Astrocyte of the spinal cord (primary cell): ENCODE measurements at places on chromosomes 16 and 17.
A peak's percentile ranks its signal among the peaks of the same experiment; 100 is the strongest.

DNA sequence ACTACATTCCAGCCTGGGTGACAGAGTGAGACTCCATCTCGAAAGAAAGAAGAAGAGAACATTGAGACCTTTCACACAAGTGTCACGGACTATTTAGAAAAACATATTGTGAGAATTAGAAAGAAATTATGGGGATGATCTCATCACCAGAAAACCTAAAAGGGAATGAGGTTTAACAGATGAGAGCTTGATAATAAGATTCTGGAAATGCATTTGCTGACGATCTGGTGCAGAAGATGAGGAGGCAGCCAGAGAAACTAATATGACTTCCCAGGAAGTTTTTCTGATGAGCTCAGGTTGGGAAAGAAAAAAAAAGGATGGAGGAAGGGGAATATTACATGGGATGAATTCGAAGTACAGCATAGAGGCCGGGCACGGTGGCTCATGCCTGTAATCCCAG is 10.8 kb upstream of the APOH start:
- DNase-seq: no peak

- DNase-seq: no peak
Observed at GRCh38 chr17:1029922-1030644, 33.2 kb downstream of the TIMM22 start.

- DNase-seq: peak; percentile 68
Observed at GRCh38 chr17:72466199-72466598, 345.4 kb downstream of the SOX9 start.

DNA sequence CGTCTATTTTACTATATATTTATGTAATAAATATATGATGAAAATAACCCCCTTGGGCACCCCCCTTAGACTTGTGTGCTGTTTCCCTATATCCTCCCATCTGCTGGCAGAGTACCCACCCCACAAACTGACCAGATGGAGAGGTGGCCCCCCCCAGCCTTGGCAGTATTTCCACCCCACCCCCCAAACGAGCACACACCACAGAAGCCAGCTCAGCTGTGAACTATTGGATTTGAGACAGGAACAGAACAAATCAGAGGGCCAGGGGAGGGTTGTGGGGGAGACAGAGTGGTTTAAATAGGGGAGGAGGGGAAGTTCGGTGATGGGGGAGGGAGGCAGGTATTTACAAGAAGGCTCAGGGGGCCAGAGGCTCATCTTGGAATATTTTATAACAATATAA is 7.8 kb downstream of the NR1D1 start:
- no peak for DNase-seq

DNA sequence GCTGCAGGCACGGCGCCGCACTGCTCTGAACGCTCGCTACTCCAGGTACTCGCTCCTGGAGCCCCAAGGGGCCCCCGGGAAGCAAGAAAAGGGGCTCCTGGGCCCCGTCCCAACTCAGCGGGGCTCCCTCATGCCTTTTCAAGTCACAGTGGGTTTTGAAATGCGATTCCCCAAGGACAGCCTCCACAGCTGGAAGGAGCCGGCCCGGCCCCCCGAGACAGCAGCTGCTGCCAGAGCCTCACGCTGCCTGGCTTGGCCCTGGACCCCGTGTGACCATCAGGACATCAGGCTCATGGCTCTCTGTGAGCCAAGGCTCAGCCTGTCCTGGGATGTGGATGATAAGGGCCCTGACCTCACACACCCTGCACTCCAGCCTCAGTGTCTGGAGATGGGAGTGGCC is 80.6 kb downstream of the LMF1 start:
- no peak for DNase-seq

GRCh38 chr17:42198897-42199296 is 4.6 kb upstream of the GHDC start:
- no peak for DNase-seq

DNA sequence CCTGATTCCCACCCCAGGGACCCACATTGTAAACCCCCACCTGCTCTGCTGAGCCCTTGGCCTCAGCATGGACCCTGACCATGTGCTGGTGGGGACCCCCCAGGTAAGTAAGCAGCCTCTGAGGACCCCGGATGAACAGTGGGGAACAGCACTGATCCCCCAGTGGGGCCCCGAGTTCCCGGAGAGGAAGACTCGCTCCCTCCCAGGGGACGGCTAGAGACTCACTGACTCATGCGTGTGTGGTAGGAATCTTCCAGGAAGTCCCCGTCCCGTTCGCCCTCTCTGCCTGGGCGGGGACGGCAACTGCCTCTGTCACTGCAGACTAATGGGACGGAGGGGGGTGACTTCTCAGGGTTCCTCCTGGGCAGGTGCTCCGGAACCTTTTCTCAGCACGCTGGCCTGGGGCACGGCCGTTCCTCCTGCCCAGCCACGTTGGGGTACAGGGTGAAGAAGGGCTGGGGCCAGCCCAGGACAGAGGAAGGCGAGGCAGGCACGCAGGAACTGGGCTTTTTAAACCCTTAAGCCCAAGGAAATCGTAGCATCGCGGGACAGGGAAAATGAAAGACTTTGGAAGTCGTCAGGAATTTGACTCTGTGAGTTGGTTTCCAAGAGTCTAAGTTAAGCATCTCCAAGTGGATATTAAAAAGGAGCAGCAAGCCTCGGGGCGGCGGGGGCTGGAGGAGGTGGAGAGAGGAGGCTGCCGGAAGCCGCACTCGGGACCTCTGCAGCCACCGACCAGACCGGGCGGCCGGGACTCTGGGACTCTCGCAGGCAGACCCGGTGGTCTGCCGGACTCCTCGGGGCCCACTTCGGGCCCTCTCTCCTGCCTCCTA is 178.7 kb downstream of the SEC14L1 start:
- peak; percentile 82 for DNase-seq

DNA sequence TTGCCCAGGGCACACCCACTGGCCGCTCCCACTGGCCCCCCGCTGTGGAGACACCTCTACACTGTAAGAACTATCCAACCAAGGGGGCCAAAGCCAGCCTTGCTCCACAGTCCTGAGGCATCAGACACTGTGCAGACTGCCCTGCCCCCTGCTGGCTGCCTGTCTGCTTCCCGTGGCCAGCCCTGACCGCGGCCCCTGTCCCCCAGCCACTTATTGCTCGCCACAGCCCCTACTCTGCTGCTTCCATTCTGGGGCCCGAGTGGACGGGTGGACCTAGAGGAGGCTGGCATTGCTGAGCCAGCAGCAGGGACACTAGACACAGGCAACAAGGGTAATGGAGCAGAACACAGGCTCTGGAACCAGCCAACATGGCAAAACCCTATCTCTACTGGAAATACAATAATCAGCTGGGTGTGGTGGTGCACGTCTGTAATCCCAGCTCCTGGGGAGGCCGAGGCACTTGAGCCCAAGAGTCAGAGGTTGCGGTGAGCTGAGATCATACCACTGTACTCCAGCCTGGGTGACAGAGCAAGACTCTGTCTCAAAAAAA is 19.7 kb upstream of the LRRC37A3 start:
- no peak for DNase-seq

DNA sequence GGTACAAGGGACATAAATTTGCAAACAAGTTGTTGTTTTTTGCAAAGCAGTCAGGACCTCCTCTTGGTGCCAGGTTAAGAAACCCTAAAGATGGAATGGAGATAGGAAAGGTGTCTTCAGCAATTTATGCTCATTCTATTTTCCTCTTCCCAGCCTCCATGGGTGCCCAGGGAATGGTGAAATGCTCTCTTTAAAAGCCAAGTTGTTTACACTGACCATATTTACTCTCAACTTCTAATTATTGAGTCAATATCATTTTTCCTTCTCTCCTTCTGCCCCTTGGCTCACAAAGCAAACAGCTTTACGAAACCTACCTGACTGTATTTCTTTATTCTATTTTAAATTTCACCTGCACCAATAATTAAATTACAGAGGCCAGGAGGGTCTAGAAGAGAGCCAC is 138.5 kb upstream of the IRX3 start:
- no peak for DNase-seq

GRCh38 chr16:50153596-50154419 is 702 bp downstream of the TENT4B start:
- DNase-seq: no peak
